ENCODE measurements at places on chromosomes 16 and 17.

- DNase-seq = no peak
Observed at GRCh38 chr16:7731141-7731540, 398.5 kb downstream of the RBFOX1 start.

- DNase-seq = no peak
Observed at GRCh38 chr17:40416671-40417070, 1.0 kb downstream of the TOP2A start.

- DNase-seq = no peak
Observed at GRCh38 chr17:59154292-59154720, 680 bp downstream of the SKA2 start.

DNA sequence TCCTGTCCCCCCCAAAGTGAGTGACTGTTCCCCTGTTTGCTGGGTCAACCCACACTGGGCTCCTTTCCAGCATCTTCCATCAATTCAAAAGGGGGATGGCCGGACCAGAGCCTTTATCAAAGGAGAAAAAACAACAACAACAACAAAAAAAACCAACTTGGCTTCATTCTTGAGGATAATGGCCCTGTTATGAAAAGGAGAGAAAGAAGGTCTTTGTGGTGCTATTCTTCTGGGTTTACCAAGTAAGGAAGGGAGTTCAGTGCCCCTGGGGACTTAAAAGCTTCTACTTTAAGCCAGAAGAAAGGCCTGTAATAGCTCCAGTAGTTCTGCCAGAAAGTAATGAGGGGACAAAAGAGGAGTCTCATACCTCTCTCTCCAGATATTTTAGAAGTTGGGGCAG is 71.5 kb downstream of the RGS9 start:
- no peak for DNase-seq

- no peak for DNase-seq
Observed at GRCh38 chr16:27270349-27270748, 1.8 kb upstream of the NSMCE1 start.

DNA sequence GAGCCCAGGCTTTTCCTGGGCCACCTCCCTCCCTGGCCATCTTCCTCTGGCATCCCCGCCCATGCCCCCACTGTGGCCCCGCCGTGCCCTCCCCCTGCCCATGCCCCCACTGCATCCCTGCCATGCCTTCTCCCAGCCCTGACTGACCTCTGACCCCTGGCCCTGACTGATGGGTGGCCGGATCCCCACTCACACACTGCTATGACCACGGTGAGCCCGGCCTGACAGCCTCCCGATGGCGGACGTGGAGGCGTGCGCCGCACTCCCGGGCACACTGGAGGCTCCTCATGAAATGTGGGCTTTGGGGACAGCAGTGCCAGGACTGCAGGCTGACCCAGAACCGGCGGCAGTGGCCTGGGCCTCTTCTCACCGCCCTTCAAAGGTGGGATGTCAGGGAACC is 10.6 kb upstream of the C1QTNF8 start:
- DNase-seq = no peak

- DNase-seq = no peak
Observed at GRCh38 chr16:35741546-35741945, 2282.1 kb downstream of the TP53TG3F start.

DNA sequence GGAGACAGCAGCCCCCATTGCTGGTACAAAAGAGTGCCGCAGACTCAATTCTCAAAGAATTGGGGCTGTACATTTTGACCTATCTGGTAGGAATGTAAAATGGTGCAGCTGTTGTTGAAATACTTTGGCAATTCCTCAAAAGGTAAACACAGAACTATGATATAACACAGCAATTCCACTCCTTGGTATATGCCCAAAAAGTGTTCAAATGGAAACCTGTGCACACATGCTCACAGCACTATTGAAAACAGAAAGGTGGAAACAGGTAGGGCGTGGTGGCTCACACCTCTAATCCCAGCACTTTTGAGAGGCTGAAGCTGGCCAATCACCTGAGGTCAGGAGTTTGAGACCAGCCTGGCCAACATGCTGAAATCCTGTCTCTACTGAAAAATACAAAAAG is 34.7 kb downstream of the ANKRD11 start:
- no peak for DNase-seq

DNA sequence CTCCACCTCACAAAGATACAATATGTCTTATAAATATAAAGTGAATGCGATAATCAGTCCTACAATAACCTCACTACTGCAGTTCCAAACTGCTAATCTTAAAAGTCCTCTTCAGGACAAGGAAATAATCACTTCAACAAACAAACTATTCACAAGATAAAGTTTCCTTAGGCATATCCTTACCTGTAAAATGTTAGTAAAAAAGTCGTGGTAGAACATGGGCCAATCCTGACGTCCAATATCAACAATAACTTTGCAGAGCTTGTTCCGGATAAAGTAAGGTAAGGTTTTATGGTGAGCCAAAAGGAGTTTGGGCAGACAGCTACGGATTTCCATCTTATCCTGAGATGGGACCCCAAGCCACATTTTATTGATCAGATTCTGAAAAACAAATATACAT is 36.0 kb downstream of the XPO6 start:
- no peak for DNase-seq

GRCh38 chr16:57720142-57720575 is 15.4 kb upstream of the KATNB1 start:
- DNase-seq = peak; percentile 60

DNA sequence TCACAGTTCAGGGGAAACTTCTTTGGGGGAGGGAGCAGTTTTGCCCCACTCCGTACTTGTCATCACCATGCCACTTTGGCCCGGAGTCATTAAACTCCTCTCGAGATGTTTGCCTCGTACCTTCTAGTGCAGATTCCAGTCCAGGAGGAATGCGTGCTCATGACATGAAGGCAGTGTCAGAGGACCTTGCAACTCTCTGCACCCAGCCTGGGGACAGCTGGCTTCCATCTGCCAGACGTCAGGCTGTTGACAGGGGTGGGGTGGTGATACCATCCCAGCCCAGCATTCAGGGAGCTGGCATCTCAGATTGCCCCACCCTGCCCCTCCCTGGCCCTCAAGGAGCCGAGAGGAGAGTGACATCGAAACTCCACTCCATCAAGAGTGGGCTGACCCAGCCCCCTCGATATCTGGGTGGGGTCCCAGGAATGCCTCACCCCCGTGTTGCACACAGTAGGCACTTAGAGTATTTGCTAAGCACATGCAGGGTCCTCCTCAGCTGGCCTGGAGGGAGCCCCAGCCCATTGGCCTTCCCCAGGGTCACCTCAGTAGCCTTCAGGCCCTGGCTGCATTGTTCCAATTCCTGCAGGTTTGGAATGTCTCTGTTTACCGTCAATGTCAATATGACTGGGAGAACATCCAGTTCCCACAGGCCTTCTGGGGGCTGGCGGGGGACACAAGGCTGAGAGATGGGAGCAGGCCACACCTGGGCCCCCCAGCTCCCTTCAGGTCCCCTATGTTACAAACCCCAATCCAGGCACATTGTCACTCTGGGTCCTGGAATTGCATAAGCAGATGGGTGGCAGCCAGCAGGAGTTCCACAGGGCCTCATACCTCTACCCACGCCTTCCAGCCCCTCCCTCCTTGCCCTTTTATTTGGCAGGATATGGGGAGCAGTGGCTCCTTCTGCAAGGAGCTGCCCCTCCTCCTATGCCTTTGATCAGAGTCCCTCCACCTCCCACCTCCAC is 21.3 kb upstream of the EMP2 start:
- DNase-seq = no peak

DNA sequence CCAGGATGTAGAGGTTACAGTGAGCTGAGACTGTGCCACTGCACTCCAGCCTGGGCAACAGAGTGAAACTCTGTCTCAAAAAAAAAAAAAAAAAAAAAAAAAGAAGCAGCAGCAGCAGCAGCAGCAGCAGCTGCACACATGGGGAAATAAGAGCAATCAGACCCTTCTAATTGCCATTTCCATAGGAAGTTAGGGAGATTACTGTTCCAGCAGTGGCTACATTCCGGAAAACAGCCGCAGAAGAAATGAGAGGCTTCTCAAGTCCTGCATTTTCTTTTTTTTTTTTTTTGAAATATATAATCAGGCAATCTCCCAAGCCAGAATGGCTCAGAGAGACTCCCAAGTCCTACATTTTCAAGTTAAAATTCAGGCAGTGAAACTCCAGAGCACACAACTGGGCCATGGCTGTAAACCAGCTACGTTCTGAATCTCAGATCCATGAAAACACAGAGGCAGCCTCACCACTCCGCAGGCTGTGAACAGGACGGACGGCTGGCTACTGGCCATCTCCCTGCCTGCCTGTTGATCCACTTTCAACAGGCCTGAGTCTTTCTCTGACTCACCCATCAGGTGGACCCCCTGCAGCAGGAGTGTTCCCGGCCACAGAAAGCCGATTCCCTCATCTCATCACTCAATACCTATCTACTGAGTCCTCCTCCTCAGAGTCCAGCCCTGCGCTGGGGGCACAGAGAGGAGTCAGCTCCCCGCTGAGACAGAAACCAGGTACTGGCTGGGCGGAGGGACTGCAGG is 15.0 kb downstream of the TRPV1 start:
- no peak for DNase-seq

DNA sequence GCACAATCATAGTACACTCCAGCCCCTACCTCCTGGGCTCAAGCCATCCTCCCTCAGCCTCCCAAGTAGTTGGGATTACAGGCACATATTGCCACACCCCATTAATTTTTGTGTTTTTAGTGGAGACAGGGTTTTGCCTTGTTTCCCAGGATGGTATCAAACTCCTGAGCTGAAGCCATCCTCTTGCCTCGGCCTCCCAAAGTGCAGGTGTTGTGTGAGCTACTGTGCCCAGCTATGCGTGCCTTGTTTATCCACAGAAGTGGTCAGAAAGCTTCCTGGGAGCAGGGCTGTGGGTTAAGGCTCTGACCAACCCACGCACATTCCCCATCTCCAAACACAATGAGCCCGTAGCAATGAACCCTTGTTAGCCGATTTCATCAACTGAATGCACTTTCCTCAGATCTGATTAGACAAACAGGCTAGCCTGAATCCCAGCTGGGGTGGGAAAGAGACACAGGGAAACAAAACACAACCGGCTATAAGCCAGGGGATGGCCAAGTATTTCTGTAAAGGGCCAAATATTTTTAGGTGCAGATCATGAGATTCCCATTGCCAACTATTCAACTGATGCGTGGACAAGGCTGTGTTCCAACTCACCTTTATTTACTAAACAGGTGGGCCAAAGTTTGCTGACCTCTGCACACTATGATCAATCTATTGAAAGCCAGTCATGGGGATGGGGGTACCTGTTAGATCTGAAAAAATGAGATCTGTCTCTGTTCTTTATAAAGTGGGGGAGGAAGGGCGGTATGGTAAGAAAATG is 193.6 kb downstream of the CPPED1 start:
- no peak for DNase-seq
